Right atrium auricular region (tissue), 2 donors: ENCODE measurements at places on chromosomes 2 and 18.

DNA sequence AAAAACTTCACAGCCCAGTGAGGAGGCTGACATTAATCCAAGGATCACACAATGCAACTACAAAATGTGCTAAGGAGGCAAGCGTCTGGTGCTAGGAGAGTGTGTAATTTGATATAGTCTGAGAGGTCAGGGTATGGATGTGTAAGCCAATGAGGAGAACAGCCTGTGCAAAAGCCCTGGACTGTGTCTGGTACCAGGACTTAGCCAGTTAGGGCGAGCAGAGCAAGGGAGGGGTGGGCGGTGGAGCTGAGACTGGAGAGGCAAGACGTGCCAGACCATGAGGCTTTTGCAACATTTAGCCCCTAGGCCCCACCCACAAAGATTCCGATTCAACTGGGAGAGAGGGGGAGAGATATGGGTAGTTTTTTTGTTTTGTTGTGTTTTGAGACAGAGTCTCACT lies 33.5 kb upstream of the SPRED2 start:
- no peak for DNase-seq

GRCh38 chr18:36745219-36745975 lies 83.4 kb downstream of the TPGS2 start:
- DNase-seq: no peak

- DNase-seq: no peak
Measured at GRCh38 chr18:32707586-32707985, 65.2 kb downstream of the KLHL14 start.

GRCh38 chr2:172978063-172978383 lies 97.6 kb upstream of the MAP3K20 start:
- DNase-seq: no peak

DNA sequence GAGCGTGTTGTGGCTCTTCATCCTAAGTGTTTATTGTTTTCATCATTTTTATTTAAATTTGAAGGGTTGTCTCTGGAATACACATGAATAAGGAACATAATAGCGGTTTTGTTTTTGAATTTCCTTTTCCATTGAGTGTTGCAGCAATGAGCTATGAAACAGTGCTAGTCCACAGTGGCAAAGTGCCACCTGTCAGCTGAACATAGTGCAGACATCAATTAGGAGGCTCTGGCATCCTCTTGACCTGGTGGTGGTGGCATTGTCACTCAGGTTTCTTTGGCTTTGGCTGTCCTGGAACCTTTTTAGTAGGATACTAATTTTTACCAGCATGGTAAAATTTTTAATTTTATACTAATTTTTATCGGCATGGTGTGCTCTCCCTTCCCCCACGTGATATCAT lies 63.2 kb downstream of the UGGT1 start:
- no peak for DNase-seq

- DNase-seq: no peak
Measured at GRCh38 chr2:143696651-143697050, 567.4 kb downstream of the ARHGAP15 start.
